ENCODE measurements at places on chromosomes 16 and 17.

GRCh38 chr16:20484726-20485125, 33.4 kb downstream of the ACSM2A start:
- no peak for DNase-seq

DNA sequence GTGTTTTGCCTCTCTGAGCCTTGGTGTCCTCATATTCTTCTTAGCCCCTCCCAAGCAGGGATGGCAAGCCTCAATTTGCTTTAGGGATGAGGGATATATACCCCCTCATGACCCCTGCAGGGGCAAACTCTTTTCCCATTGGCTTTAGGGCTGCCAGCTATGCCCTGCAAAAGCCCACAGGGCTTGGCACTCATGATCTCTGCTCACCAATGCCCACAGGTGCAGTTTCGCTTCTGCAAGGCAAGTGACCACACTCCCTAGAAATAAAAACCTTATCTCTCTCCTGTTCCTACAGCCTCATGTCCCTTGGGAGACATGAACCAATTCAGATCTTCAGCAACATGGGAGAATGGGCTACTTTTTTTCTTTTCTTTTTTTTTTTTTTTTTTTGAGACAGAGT, 8.8 kb downstream of the BEAN1 start:
- DNase-seq: no peak

DNA sequence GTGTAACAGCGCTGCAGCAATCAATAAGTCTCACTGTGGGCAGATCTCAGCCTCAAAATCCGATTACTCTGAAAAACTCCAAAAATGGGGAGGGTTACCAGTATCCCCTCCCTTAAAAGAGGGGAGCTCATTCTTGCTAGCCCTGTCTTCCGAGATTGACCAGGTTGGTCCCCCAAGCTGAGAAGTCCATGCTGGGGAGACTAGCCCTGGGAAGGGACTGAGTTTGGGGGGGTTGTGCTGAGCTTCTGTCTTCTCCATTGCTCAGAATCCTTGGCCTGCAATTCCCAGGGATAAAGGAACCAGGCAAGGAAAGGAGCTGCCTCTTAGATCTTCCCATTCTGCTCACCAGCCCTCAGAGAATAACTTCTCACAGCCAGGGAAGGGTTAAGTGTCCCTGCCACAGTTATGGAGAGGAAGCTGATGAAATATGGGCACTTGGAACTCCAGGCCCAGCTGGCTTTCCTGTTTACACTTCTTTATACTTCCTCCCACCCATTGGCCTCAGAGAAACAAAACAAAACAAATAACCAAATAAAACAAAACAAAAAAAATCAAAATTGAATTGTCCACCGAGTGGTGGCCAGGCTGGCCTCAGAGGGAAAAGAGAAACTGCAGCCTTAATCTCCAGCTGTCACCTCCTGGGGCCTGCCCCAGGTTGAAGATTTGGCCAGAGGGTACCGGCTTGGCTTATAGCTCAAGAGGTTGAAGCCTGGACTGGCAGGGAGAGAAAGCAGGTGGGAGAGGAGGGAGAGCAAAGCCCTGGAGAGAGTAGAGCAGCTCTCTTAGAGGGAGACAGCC, 2.6 kb downstream of the HOXB3 start:
- DNase-seq: no peak

DNA sequence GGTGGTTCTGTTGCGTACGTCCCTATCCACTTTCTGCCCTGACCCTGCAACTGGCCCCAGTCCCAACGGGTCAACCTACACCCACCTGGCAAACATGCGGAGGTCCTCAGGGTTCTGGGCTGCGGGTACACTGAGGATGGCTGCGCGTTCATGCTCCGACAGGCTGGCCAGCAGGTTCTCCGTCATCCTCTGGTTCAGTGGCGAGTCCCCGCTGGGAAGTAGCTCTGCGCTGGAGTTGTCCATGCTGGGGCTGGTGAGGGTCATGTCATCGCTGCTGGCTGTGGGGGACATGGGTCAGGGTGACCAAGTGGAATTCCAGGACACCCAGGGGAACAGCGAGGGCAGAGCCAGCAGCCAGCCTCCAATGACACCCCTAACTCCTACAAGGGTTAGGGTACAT, 10.6 kb downstream of the MPG start:
- no peak for DNase-seq

DNA sequence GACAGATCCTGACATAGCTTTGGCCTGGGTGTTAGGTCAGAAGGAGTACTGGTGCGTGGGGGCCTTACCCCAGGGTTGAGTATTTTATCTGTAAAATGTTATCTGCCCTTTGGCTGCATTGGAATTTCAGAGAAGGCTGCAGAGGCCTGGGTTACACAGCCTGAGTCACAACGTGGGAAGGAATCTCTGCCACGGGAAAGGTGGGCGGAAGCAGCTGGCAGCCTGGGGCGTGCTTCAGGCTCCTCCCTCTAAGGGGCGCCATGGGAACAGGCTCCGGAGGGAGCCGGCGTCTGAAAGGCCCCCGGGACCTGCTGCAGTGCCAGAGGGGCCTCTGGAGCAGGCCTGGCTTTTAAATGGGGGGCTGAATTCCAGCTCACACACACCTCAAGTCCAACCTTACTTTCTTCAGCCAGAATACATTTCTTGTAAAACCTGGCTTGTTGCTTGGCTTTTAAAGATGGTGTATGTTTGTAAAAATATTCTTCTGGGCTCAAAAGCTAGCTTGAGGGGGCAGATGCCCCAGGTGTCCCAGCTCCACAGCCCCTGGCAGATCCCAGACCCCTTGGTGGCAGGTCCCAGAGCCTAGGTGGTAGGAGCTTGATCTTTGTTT, 142.2 kb downstream of the RAB11FIP4 start:
- DNase-seq: peak; percentile 72

- peak; percentile 86 for DNase-seq
Observed at GRCh38 chr17:2400474-2400866, 390 bp downstream of the MNT start.

DNA sequence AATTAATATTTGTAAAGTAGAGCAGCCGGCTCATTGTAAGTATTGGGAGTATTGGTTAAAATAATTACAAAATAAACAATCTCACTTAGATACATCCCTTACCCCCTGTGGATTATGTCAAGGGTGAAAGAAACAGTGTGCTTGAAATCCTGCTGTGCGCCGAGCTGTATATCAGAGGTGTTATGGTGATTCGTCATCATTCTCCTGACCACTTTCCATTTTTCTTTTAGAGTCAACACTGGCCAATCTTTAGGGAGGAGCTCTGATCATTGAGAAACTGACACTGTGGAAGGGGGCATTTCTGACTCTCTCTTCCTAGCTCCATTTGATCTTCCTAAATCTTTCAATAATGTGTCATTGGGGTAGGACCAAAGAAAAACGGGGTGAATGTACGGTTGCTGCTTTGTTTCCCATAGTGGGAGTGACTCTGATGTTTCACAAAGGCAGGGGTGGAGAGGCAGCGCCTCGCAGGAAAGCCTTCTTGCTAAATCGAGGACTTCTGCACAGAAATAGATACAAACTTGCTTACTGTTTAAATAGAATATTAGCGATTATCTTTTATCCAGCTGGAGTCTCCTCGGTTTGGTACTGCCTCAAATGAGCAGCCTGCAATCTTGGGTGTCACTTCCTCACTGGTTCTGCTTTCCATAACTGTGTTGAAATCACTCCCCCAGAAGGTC, 123.4 kb downstream of the PRKCB start:
- peak; percentile 84 for DNase-seq

DNA sequence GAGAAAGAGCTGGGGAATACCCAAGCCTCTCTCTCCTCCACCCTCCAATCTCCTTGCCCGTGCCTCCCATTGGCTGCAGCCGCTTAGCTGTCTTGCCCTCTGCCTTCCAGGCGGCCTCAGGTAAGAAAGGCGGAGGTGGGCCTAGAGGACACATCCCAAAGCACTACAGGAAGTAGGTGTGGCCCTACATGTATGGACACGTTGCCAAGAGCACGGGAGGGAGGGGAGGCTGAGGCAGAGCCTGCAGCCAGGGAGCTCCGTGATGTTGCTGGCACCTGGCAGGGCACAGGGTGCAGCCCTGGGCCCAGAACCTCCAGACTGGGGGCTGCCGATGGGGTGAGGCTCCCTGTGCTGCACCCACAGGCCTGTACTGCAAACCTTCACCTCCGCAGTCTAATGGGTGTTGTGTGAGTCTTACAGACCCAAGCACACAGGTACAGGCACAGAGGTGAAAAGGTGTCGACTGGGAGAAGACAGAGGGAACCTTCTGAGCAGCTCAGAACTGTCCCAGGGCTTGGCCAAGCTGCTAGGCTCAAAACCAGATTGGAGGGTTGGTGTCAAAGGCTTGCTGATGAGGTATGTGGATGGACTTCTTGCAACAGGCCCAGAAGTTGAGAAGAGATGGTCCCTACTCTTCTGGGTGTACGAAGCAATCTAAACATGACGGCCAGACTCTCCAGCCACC, 23.5 kb upstream of the FOXK2 start:
- DNase-seq: no peak
